ENCODE measurements at places on chromosomes 6 and 20.

GRCh38 chr6:129852257-129852858 lies 8.8 kb downstream of the TMEM244 start:
- DNase-seq = no peak

- DNase-seq = no peak
These were observed 46.6 kb downstream of the NOL4L start for GRCh38 chr20:32538526-32538939.

DNA sequence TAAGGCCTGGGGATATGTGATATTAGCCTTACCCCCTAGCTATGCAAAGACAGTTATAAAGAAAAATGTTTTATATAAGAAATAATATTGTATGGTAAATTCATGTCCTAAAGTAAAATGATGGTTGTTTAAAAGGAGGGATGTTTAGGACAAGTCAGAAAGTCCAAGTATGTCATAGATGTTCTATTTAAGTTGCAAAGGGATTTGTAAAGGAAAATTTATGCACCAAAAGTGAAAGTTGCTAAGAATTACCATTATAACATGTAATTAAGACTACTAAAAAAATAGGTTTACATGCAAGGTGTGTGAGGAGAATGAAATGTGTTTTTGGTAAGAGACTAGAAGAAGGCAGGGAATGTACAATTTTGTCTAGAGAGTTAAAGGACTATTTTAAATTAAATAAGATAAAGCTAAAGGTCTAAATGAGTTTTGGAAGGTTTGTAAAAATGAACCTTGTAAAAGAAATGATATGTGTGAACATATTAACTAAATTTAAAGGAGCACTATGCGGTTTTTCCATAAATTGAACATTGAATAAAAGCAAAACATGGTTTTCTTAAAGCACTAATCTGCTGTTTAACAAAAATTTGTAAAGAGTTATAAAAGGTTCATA lies 22.7 kb upstream of the GOPC start:
- no peak for DNase-seq

DNA sequence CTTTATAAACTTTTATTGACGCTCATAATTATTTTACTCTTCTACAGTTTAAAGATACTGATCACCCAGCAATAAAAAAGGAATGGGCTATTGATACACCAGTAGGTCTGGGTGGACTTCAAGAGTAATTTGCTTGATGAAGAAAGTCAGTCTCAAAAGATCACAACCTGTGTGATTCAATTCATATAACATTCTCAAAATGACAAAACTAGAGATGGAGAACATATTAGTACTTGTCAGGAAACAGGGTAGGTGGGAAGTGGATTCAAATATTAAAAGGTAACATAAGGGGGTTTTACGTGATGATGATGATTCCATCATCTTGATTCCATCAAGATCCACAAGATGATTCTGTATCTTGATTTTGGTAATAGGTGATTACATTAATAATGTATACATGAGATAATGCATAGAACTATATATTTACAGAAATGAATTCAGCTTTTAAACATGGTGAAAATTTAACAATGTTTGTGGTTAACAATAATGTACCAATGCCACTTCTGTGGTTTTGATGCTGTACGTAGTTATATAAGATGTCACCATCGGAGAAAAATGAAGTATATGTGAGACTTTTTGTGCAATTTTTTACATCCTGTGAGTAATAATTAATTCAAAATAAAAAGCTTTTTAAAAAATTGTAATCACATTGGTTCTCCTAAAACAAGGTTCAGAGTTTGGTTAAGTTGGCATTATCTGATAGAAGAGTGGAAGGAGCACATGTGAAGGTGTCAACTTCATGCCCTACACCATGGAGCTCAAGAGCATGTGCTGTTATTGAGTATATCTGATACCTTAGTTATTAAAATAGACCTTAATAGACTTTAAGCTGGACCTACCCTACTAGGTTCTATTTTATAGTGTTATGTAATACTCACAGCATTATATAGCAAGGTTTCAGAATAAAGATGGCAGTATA lies 66.3 kb upstream of the DYNLRB1 start:
- DNase-seq = no peak

DNA sequence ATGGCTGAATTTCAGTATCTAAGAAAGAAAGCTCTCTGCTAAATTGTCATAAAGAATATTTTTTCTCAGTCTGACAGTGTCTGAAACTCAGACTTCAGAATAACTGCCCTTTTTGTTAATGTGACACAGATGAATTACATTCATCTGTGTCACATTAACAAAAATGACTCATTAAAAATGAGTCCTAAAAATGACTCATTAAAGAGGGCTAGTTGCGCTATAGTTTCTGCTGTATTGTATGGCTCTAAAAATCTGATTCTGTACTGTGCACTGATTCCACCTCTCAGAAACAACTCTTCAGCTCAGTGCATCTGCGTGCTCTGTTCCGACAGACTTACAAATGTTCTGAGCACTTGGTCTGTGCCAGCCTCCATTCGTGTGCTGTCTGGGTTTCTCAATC lies 15.0 kb downstream of the RNF114 start:
- DNase-seq = no peak

All from SHP77 (cell line).